Spinal cord (tissue), 10 donors: ENCODE measurements at places on chromosomes 2 and 18. TPM values are rescaled to one million over a fixed set of nuclear protein-coding genes. Genes with fewer than 3 reads are reported as not detected.

CASP10 gene
- total RNA-seq, result 8.7 TPM

- no peak for DNase-seq
- H3K36me3 ChIP-seq, result peaks cover 46% of the 10 kb centered on the region
- peaks cover 27% of the 10 kb centered on the region for H3K27me3 ChIP-seq
- no peak overlapping the region for H3K27ac ChIP-seq
- peaks cover 22% of the 10 kb centered on the region for H3K4me1 ChIP-seq
Measured at GRCh38 chr2:238164906-238165287, 6.1 kb downstream of the ERFE start.

DNA sequence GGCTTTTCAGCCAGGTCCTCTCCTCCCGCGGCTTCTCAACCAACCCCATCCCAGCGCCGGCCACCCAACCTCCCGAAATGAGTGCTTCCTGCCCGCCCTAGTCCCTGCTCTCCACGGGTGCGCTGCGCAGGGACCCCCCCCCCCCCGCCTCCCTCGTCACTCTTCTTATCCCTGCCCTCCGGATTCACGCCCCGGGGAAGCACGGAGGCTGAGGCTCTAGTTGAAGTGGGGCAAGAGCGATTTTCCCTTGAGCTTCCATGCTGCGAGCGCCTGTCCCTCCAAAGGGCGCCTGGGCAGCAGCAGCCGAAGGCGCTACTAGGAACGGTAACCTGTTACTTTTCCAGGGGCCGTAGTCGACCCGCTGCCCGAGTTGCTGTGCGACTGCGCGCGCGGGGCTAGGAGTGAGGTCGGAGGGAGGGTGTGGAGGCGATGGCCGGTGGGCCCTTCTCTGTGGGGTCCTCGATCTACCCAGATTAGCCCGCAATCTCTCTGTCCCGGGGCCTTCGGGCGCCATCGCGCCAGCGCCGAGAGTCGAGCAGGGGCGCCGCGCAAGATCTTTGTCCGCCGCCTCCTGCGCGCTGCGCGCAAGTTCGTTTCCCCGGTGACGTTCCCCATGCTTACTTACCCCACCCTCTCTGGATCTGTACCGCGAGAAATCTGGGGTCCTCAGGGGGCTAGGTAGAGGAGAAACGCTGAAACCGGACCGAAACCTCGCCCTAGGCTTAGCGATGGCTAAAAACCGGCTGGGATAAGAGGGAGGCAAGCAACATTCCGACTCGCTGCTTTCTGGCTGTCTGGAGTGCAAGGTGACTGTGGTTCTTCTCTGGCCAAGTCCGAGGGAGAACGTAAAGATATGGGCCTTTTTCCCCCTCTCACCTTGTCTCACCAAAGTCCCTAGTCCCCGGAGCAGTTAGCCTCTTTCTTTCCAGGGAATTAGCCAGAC lies 677 bp downstream of the GAD1 start:
- peaks cover 4% of the 10 kb centered on the region for H3K36me3 ChIP-seq
- peak overlapping the region; percentile 39 for H3K4me3 ChIP-seq
- H3K4me1 ChIP-seq, result peaks cover 76% of the 10 kb centered on the region
- H3K27ac ChIP-seq, result no peak overlapping the region
- peaks cover 96% of the 10 kb centered on the region for H3K27me3 ChIP-seq

DNA sequence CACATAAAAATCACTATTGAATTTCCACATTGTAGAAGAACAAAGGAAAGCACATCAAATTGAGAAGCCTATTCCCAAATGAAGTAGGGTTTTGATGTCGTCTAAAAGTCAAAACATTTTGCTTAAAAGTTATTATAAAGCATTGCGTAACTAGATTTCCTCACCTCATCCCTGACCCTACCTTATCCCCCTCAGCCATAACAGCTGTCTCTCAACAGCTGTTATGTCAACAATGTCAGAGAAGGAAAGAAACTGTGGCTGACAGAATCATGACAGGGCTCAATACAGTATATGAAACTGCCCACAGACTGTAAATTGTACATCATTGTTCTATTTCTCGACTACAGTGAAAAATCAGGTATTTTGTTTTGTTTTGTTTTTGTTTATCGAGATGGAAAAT lies 63.0 kb upstream of the ACVR1C start:
- H3K36me3 ChIP-seq, result no peaks in the 10 kb centered on the region
- no peaks in the 10 kb centered on the region for H3K4me1 ChIP-seq
- no peak overlapping the region for H3K4me3 ChIP-seq
- H3K27ac ChIP-seq, result no peak overlapping the region
- H3K27me3 ChIP-seq, result no peaks in the 10 kb centered on the region

SLC4A5 gene
- total RNA-seq, result 1.2 TPM

GRCh38 chr2:65377556-65378192 lies 54.7 kb downstream of the SPRED2 start:
- H3K4me1 ChIP-seq, result peaks cover 1% of the 10 kb centered on the region
- H3K27me3 ChIP-seq, result no peaks in the 10 kb centered on the region
- no peak overlapping the region for H3K4me3 ChIP-seq
- DNase-seq, result no peak

ABCG8 gene
- total RNA-seq, result 1.1 TPM

GRCh38 chr2:37720533-37721200 lies 49.2 kb upstream of the CDC42EP3 start:
- H3K4me1 ChIP-seq, result no peaks in the 10 kb centered on the region
- no peak overlapping the region for H3K4me3 ChIP-seq
- H3K27ac ChIP-seq, result no peak overlapping the region
- H3K36me3 ChIP-seq, result no peaks in the 10 kb centered on the region

- H3K27me3 ChIP-seq, result no peaks in the 10 kb centered on the region
- H3K36me3 ChIP-seq, result no peaks in the 10 kb centered on the region
- peak within 1 kb of the TSS; percentile 19 for H3K4me3 ChIP-seq
- H3K4me1 ChIP-seq, result no peaks in the 10 kb centered on the region
- H3K27ac ChIP-seq, result peak within 1 kb of the TSS; percentile 72
Measured at GRCh38 chr18:66603941-66604627, at the start of gene CDH19. TSS of gene CDH19 (minus strand) at chr18:66604090. CDS start at chr18:66572204, 31,886 bp downstream.

MRPL19 gene
- 54.5 TPM for total RNA-seq

DNA sequence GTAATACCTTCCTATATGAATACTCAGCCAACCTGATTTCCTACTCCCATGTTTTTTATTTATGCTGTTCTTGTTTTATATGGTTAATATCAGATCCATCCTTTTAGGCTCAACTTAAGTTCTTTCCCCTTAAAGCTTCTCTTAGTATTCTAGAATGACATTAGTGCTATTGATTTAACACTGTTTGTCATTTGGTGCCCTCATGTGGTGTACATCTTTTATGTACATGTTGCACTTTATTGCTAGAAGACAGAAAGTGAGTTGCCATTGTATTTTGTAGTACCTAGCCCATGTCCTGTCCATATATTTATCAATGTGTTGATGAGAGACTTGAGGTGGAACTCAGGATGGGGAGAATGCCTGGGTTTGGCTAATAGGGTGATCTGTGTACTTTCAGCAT lies 2.5 kb downstream of the HTRA2 start:
- H3K36me3 ChIP-seq, result peaks cover 63% of the 10 kb centered on the region
- no peak overlapping the region for H3K4me3 ChIP-seq
- DNase-seq, result no peak

DNA sequence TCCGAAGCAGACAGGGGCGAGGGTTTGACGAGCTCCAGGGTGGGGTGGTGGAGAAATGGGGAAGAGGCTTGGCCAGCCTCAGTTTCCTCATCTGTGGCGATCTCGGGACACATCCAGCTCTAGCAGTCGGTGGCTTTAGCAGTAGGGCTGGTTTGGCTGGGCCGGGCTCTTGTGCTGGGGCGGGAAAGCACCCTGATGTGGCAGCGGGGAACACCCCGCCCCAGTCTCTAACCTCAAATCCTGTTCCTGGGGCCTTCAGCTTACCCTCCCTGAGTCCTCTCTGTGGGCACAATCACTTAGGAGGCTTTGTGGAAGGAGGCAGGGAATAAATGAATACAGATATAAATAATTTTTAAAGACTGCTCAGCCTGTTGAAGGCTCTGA lies 26.5 kb upstream of the MCFD2 start:
- H3K27me3 ChIP-seq, result no peaks in the 10 kb centered on the region
- peaks cover 19% of the 10 kb centered on the region for H3K4me1 ChIP-seq
- no peak overlapping the region for H3K27ac ChIP-seq
- peak overlapping the region; percentile 69 for H3K4me3 ChIP-seq
- peak; percentile 3 for DNase-seq
- H3K36me3 ChIP-seq, result peaks cover 8% of the 10 kb centered on the region

DNA sequence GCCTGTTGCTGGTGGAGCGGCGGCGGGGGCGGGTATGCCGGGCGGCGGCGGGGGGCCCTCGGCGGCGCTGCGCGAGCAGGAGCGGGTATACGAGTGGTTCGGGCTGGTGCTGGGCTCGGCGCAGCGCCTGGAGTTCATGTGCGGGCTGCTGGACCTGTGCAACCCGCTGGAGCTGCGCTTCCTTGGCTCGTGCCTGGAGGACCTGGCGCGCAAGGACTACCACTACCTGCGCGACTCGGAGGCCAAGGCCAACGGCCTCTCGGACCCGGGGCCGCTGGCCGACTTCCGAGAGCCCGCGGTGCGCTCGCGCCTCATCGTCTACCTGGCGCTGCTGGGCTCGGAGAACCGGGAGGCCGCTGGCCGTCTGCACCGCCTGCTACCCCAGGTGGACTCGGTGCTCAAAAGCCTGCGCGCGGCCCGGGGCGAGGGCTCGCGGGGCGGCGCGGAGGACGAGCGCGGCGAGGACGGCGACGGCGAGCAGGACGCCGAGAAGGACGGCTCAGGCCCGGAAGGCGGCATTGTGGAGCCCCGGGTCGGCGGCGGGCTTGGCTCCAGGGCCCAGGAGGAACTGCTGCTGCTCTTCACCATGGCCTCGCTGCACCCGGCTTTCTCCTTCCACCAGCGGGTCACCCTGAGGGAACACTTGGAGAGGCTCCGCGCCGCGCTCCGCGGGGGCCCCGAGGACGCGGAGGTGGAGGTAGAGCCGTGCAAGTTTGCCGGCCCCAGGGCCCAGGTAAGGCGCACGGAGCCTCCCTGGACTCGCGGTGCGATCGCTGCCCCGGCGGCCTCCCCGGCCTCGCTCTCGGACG lies 1.0 kb downstream of the ZCCHC2 start:
- no peaks in the 10 kb centered on the region for H3K4me1 ChIP-seq
- peak overlapping the region; percentile 56 for H3K4me3 ChIP-seq
- DNase-seq, result peak; percentile 28
- H3K36me3 ChIP-seq, result no peaks in the 10 kb centered on the region

- no peak overlapping the region for H3K27ac ChIP-seq
- no peaks in the 10 kb centered on the region for H3K27me3 ChIP-seq
- no peaks in the 10 kb centered on the region for H3K36me3 ChIP-seq
- H3K4me3 ChIP-seq, result no peak overlapping the region
- H3K4me1 ChIP-seq, result no peaks in the 10 kb centered on the region
- no peak for DNase-seq
Measured at GRCh38 chr2:153499439-153499838, 20.9 kb upstream of the RPRM start.

- no peak for DNase-seq
- H3K27ac ChIP-seq, result no peak overlapping the region
- H3K36me3 ChIP-seq, result no peaks in the 10 kb centered on the region
- no peaks in the 10 kb centered on the region for H3K4me1 ChIP-seq
Measured at GRCh38 chr18:3051718-3052410, 38.9 kb upstream of the LPIN2 start.

GALR1 gene
- 3.2 TPM for total RNA-seq

DNA sequence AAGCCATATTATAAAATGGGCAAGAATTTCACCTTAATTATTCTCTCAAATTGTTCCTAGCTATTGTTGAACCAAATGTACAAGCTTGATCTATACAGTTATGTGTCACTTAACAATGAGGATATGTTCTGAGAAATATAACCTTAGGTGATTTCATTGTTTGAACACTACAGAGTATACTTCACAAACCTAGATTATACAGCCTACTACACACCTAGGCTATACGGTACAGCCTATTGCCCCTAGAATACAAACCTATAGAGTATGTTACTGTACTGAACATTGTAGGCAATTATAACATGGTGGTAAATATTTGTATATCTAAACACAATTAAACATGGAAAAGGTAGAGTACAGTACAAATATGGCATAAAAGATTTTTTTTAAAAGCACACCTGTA lies 42.9 kb upstream of the MMADHC start:
- no peaks in the 10 kb centered on the region for H3K27me3 ChIP-seq
- no peaks in the 10 kb centered on the region for H3K36me3 ChIP-seq
- no peak overlapping the region for H3K4me3 ChIP-seq
- H3K4me1 ChIP-seq, result no peaks in the 10 kb centered on the region
- DNase-seq, result no peak
- no peak overlapping the region for H3K27ac ChIP-seq

- H3K4me1 ChIP-seq, result peaks cover 12% of the 10 kb centered on the region
- H3K36me3 ChIP-seq, result peaks cover 21% of the 10 kb centered on the region
- H3K27ac ChIP-seq, result no peak overlapping the region
- H3K27me3 ChIP-seq, result no peaks in the 10 kb centered on the region
Measured at GRCh38 chr2:106156305-106157296, 37.5 kb downstream of the UXS1 start.

GNAL gene
- 67.0 TPM for total RNA-seq

- no peak for DNase-seq
- H3K36me3 ChIP-seq, result no peaks in the 10 kb centered on the region
- H3K27ac ChIP-seq, result no peak overlapping the region
- no peak overlapping the region for H3K4me3 ChIP-seq
- no peaks in the 10 kb centered on the region for H3K27me3 ChIP-seq
Measured at GRCh38 chr2:59997371-59997770, 556.1 kb downstream of the BCL11A start.

DNA sequence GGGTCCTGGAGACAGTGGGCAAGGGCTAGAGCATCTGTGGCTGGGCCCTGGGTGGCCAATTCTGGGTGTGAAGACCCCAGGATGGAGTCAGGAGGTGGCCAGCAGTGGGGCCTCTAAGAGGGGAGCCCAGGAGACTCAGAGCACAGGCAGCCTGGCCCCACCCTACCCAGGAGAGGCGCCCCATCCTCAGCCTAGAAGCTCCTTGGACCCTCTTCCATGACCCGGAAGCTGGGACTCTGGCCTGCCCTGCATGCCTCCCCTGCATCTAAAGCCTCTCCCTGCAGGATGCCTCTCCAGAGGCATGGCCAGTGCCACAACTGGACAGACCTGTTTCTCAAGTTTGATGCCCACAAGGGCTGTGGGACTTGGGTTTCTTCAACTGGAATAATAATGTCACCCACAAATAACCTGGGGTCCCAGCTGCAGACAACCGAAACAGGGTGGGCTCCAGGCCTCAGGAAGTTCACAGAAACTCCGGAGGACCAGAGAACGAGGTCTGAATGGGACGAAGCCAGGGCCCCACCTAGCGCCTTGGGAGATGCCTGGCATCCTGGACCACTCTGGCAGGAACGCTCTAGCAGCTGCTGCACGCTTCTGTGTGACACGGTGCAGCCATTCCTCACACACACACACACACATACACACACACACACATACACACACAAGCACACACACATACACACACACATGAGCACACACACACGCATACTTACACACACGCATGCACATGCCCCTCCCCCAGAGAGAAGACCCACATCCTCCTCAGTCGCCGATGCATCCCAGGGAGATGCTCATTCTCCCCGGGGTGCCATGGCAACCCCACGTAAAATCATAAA lies 16.4 kb downstream of the KCNIP3 start:
- peaks cover 2% of the 10 kb centered on the region for H3K27me3 ChIP-seq
- DNase-seq, result no peak
- peaks cover 16% of the 10 kb centered on the region for H3K36me3 ChIP-seq
- no peak overlapping the region for H3K4me3 ChIP-seq
- H3K27ac ChIP-seq, result no peak overlapping the region

PSMA8 gene
- not detected for total RNA-seq

ADCYAP1 gene
- total RNA-seq, result 21.3 TPM

GRCh38 chr2:6024784-6025183 lies 332.6 kb downstream of the SOX11 start:
- H3K4me3 ChIP-seq, result no peak overlapping the region
- H3K4me1 ChIP-seq, result no peaks in the 10 kb centered on the region
- no peak for DNase-seq

IFIH1 gene
- total RNA-seq, result 9.3 TPM

GRCh38 chr2:185316383-185316782 lies 422.2 kb upstream of the FSIP2 start:
- no peak overlapping the region for H3K4me3 ChIP-seq
- no peaks in the 10 kb centered on the region for H3K27me3 ChIP-seq
- H3K36me3 ChIP-seq, result no peaks in the 10 kb centered on the region
